HL-60 (cell line): ENCODE measurements at places on chromosomes 6 and 20.

DNA sequence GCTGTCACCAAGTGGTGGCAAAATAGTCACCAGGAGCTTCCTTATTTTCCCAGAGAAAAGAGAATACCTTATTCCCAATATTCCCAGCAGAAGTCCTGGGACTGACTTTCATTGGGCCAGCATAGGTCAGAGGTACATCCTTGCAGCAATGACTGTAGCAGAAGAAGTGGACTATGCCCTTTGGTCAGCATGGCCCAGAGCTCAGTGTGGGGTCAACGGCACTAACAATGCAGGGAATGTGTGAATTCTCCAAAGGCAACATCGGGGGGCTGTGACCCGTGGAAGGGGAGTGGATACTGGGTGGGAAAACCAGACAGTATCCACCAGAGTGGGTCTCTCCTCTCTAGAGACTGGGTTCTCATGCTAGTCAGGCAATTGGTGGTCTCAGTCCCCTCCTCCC, 15.6 kb upstream of the LBP start:
- no peak for DNase-seq

DNA sequence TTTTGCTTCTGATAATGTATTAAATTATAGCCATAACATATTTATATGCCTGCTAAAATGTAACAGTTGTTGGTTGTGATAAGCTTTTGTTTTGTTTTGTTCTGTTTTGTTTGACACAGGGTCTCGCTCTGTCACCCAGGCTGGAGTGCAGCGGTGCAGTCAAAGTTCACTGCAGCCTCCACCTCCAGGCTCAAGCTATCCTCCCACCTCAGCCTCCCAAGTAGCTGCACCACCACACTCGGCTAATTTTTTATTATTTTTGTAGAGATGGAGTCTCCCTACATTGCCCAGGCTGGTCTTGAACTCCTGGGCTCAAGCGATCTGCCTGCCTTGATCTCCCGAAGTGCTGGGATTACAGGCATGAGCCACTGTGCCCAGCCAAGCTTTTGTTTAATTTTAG, 157.8 kb downstream of the ARID1B start:
- no peak for DNase-seq

DNA sequence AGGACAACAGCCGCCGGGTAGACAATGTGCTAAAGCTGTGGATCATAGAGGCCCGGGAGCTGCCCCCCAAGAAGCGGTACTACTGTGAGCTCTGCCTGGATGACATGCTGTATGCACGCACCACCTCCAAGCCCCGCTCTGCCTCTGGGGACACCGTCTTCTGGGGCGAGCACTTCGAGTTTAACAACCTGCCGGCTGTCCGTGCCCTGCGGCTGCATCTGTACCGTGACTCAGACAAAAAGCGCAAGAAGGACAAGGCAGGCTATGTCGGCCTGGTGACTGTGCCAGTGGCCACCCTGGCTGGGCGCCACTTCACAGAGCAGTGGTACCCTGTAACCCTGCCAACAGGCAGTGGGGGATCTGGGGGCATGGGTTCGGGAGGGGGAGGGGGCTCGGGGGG, 16.7 kb upstream of the ZBTB9 start:
- DNase-seq = no peak

GRCh38 chr6:14709066-14709670, 536.7 kb upstream of the JARID2 start:
- no peak for DNase-seq

DNA sequence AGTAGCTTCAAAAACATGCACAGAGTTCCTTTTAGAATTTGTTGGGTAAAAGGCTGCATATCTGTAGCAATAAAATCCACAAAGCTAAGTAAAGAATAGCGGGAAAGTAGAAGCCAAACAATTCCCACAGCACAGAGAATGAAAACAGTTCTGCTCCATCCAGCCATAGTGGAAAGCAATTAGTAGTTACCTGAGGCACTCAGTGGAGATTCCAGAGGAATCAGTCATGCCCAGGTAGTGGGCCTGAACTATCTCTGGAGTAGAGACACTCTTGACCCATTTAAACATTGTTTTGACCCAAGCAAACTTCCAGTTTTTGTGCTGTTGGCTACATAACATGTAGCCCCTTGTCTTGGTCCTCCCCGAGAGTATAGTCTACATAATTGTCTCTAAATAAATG, 559.5 kb upstream of the PTCHD4 start:
- no peak for DNase-seq

- no peak for DNase-seq
Observed at GRCh38 chr6:28772480-28773381, 151.1 kb downstream of the TRIM27 start.

- DNase-seq = no peak
Observed at GRCh38 chr20:45967551-45968080, 4.4 kb downstream of the ZNF335 start.
